ENCODE measurements at places on chromosomes 3 and 15.
A peak's percentile ranks its signal among the peaks of the same experiment; 100 is the strongest.

GRCh38 chr3:48966367-48966766, 23.7 kb upstream of the P4HTM start:
- DNase-seq, result peak; percentile 30

DNA sequence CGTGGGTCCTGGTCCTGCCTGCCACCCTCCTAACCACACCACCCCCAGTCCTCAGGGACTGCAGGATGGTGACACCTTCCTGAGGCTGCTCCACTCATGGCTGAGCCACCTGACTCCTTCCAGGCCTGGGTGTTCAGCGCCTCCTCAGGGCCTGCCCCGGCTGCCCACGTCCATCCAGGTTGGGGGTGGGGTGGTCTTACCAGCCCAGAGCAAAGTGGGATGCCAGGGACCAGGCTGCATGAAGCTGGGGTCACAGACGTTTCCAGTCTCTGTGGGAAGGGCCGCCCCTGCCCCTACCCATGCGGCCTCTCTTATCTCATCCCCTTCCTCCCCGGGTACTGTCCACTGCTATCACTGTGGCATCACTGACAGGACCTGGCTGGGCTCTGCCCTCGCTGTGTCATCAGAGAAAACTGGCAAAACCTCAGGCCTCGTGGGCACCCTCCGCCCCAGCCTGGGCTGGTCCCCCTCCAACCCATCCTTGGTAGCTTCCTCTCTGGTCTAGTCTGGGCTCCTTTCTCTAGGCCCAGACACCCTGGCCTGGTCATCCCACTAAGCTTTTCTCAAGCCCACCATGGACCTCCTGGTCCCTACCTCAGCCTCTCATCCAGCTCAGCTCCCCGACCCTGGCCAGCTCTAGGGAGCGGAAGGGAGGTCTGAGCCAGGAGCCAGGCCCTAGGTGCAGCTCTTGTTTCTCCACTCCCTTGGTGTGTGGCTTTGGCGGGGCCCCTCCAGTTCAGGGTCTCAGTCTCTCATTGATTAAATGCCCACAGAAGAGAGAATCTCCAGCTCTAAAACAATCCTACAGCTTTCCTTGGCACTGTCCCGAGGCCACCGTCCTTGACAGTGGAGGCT, 32.9 kb downstream of the WNT7A start:
- no peak for DNase-seq

DNA sequence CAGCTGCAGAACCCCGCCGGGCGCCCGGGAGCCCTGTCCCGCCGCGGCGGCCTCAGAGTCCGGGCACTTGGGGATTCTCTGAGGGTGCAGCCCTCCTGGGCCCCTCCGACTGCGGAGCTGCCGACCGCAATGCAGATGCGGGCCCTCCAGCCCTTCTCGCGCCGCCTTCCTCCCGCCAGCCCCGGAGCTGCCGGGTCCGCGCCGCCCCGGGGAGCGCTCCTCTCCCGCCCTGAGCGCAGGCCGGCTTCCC, 320 bp upstream of the ACAN start:
- DNase-seq, result no peak

DNA sequence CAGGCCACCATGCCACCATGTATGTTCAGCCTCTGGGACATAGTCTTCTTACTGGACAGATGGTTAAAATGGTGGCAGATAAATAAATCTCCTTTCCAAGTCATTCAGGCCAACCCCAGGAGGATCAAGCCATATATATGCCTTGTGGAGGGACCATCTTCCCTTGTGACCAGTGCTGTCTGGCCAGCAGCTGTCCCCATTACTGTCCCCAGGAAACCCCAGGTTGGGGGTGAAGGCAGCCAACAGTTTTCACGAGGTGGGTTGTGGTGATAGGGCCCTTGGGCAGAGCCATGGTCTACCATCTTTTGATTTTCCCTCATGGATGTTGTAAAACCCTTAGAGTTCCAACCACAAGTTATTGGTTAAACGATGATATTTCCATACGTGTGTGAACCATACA, 48.7 kb upstream of the PCSK6 start:
- DNase-seq, result no peak

DNA sequence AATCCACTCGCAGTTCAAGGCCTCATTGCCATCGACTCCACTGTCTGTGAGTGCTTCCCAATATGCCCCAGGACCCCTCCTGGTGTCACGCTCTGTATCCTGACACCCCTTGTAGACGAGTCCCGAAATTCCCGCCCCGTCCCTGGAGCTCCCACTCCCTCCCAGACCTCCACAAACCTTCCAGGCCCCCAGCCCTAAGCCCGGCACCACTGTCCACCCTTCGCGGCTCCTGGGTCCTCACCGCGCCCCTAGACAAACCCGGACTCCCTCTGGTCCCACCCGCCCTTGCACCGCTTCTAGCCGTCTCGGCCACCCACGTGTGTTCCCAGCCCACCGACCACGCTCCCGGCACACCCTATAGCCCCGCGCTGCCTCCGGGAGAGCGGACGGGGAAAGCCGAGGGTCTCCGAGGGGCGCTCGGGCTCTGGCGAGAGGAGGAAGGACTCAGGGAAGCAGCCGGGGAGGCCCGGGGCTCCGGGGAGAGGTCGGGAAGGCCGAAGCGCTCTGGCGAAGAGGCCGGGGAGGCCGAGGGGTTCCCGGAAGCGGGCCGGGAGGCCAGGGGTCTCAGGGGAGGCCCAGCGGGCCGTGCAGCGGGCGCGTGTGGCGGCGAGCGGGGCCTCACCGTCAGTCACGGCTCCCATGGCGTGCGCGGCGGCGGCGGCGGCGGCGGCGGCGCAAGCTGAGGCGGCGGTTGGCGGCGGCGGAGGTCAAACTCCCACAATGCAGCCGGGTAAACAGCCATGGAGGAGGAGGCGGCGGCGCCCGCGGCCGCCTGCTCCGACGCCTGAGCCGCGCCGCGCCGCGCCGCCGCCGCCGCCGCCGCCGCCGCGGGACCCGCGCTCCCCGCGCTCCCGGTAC, at the start of the genes ATXN7 and THOC7:
Gene ATXN7, plus strand, starts transcription at position 718 of the 858 bp plus-strand sequence. CDS start 48,732 bp downstream, outside the sequence.
Gene THOC7, minus strand, starts transcription at position 656 of the 858 bp plus-strand sequence. Its CDS starts 15 bp downstream, at position 641.
- peak; percentile 76 for DNase-seq

DNA sequence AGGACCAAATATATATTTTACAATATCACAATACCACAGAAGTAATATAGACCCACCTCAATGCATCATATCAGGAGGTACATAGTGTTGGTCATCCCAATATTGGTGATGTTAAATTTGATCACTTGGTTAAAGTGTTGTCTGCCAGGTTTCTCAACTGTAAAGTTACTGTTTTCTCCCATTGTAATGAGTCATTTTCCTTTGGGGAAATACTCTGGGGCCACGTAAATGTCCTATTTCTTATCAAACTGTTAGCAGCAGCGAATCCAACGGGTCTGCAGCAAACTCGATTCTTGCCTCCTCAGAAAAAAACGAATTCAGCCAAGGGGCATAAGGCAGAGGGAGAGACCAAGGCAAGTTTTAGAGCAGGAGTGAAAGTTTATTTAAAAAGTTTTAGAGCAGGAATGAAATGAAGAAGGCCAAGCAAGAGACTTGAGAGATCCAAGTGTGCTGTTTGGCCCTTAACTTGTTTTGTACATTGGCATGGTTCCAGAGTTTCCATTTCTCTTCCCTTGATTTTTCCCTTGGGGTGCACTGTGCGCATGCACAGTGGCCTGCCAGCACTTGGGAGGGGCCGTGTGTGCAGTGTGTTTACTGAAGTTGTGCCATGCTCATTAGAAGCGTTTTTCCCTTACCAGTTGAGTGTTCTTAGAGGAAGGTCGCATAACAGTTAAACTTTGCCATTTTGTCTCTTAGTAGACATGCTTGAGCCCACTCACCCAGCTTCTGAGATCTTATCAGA, 512.5 kb downstream of the AGBL1 start:
- no peak for DNase-seq

DNA sequence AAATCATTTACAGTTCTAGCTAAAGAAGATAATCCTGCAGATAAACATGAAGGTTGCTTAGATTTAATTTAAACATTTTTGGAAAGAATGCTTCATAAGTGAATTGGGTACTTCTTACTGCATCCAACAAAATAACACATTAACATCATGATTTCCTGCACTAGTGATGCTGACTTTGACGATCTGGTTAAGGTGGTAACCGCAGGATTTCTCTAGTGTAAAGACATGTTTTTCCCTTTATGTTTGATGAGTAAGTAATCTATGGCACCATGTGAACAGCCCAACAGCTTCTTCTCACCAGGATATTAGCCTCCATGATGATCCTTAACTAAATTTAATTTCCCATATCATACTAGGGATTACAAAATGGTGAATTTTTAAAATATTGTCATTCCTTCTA, 14.1 kb downstream of the SPPL2A start:
- DNase-seq, result no peak

- DNase-seq, result peak; percentile 93
Observed at GRCh38 chr3:10015461-10015904, 10.8 kb upstream of the FANCD2 start.

GRCh38 chr3:134757549-134758069, 37.5 kb upstream of the EPHB1 start:
- DNase-seq, result no peak

DNA sequence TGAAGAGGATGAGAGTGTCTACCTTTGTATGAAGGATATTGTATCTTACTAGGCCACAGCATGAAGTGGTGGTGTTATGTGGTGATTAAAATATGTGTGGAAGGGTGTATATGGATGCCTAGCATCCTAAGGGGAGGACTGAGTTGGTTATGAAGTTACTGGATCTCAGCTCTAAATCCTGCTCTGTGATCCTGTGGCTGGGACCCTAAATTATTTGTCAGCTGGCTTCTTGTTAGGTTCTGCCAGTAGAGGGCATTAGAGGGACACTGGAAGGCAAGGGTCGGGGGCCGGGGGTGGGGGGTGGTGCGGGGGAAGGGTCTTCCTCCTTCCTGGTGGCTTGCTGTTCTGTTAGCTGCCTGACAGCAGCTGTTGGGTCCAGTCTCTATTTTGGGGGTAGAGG, 34.9 kb downstream of the MORF4L1 start:
- no peak for DNase-seq

DNA sequence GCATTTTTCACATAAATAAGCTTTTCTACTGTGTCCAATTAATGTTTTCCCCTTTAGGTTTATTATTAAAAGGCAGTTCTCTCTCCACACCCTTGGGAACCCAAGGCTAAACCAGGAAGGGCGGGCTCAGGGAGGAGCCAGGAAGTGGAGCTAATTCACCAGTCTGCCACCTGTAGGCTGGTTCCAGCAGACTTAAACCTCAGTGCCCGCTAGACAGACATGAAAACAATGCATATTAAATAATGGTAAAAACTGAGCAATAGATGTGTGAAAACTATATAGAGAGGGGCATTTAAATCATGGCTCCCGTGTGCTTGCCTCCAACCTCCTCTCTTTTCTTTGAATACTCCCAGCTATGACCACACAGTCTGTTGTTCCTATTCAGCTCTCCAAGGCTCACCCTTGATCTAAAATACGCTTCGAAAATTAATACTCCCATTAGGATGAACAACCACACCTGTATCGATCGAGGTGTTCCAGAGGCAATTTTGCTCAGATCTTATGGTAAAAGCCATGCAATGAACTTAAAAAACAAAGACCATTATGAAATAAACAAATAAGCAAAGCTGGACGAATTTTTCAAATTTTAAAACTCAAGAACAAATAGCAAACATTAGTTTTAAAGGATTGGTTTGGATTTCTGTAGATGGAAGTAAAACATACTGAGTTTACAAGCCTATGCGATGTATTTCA, 253.3 kb downstream of the TJP1 start:
- DNase-seq, result peak; percentile 12

DNA sequence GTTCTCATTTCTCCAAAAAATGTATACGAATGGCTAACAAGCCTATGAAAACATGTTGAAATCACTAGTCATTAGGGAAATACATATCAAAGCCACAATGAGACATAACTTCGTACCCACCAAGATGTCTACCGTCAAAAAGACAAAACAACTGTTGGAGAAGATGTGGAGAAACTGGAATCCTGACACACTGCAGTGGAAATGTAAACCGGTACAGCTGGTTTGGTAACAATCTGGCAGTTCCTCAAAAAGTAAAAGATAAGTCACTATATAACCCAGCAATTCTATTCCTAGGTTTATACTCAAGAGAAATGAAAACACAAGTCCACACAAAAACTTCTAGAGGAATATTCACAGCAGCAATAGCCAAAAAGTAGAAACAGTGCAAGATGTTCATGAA, 7.0 kb downstream of the SCAPER start:
- no peak for DNase-seq

- peak; percentile 78 for DNase-seq
Observed at GRCh38 chr3:139309061-139309591, 34.7 kb upstream of the MRPS22 start.

DNA sequence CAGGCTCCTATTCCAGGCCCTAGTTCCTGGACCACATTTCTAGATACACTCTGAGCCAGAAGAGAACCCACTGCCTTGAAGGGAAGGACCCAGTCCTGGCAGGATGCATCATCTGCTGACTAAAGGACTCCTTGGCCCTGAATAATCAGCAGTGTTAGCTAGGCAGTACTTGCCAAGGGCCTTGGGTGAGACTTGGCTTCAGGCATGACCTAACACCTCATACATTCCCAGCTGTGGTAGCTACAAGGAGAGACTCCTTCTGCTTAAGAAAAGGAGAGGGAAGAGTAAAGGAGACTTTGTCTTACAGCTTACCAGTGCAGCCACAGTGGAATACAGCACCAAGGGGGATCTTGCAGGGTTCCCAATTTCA, 26.4 kb downstream of the PEAK1 start:
- peak; percentile 48 for DNase-seq

GRCh38 chr15:50225057-50225456, 40.5 kb downstream of the HDC start:
- DNase-seq, result no peak

- peak; percentile 52 for DNase-seq
Observed at GRCh38 chr3:115720983-115721382, 97.7 kb downstream of the GAP43 start.

- DNase-seq, result no peak
Observed at GRCh38 chr15:92629276-92629974, 26.1 kb downstream of the FAM174B start.

- peak; percentile 65 for DNase-seq
Observed at GRCh38 chr3:48194446-48195071, 6.3 kb upstream of the CDC25A start.

DNA sequence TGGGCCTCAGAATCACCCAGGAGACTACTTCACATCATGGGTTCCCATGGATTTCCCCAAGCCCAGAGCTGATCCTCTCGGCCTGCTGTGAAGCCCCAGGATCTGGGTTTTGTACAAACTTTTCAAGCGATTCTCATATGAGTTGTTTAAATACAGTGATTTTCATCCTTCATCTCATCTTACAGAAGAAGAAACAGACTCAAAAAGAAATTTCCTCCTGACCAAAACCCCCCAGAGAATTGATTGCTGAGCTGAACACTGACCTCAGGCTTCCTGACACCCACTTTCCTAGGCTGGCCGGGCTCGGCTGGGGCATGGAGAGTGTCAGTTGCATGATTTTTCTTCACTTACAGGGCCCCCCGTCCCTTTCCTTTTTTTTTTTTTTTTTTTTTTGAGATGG, 60.3 kb downstream of the BDH1 start:
- no peak for DNase-seq
